ENCODE measurements at places on chromosomes 5 and 9. TPM values are rescaled to one million over a fixed set of nuclear protein-coding genes. Genes with fewer than 3 reads are reported as not detected.
A peak's percentile ranks its signal among the peaks of the same experiment; 100 is the strongest.

DNA sequence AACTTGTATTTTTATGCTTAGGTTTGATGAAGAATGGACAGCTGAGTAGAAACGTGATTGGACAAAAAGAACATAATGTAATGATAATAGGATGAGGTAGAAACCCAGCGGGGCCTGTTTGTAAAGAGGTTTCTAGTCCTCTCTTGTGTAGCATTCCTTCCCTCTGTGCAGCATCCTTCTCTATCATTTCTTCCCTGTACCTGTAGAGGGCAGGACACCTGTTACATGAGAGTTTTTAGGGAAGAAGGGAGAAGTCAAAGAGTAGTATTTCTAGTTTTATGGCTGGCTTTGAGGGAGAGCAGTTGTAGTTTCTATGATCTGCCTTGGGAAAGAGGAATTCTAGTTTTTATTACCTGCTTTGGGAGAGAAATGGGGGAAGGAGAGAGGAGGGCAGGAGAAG, 162.1 kb upstream of the FST start:
- no peak overlapping the region for H3K4me3 ChIP-seq
- no peaks in the 10 kb centered on the region for H3K27me3 ChIP-seq
- H3K36me3 ChIP-seq: no peaks in the 10 kb centered on the region
- no peak for DNase-seq
- H3K27ac ChIP-seq: no peak overlapping the region

- H3K36me3 ChIP-seq: no peaks in the 10 kb centered on the region
- H3K27ac ChIP-seq: no peak overlapping the region
- H3K4me3 ChIP-seq: no peak overlapping the region
- no peak for DNase-seq
- H3K27me3 ChIP-seq: no peaks in the 10 kb centered on the region
These were observed 21.6 kb upstream of the C5orf46 start for GRCh38 chr5:147927901-147928300.

DNA sequence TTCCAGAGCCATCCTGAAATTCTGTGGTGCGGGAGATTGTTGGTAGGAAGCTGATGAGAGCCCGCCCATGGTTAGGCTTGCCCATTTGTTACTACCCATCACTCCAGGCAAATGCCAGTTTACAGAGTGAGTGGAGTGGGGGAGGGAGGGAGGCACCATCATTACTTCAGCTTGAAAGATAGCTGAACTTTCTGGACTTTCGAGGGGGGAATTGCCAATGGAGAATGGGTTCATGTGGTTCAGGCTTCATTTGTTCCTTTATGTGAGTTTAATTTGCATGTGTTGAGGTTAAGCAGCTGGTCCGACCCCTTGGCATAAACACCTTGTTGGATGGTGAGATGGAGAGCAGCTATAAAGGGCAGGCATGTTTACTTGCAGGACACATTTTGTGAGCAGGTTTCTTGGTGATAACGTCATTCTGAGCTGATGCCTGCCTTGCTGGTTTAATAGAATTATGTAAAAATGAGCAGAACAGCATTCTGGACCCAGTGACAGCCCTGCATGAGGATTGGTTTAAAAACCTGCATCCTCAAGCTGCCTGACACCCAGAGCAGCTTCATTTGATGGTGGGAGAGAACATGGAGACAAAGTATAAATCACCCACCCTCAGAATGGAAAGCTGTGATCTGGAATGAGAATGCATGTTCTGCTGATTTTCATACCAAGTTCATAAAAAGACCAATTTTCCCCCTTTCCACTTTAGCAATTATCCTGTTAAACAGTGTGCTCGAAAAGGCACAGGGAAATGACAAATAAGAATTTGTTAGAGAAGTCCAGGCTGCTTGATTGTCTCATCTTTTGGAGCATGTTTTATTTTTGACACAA, 106.3 kb downstream of the TRIO start:
- H3K27ac ChIP-seq: no peak overlapping the region
- H3K4me3 ChIP-seq: no peak overlapping the region
- H3K4me1 ChIP-seq: peaks cover 5% of the 10 kb centered on the region

DNA sequence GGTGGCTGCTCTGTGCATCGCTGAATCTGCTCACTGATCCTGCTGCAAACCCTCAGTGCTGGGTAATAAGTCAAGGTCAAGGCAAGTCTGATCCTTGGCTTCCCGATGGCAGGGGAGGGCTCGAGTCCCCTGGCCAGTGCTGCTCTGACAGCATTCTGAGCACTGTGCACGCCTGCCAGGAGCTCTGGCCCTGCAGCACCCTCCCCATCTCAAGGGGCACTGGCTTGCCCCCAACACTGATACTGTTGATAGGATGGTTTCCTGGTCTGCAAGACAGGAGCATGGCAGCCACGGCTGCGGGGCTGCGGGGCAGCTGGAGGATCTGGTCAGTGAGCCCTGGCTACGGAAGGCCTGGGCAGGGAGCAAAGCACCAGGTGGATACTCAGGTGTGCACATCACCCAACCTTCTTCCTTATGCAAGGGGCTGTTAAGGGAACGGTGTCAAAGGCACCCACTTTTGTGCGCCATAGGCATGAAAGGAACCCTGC, 71.8 kb downstream of the SECISBP2 start:
- H3K4me1 ChIP-seq: peaks cover 12% of the 10 kb centered on the region
- no peak overlapping the region for H3K27ac ChIP-seq
- no peaks in the 10 kb centered on the region for H3K36me3 ChIP-seq
- no peaks in the 10 kb centered on the region for H3K27me3 ChIP-seq

DNA sequence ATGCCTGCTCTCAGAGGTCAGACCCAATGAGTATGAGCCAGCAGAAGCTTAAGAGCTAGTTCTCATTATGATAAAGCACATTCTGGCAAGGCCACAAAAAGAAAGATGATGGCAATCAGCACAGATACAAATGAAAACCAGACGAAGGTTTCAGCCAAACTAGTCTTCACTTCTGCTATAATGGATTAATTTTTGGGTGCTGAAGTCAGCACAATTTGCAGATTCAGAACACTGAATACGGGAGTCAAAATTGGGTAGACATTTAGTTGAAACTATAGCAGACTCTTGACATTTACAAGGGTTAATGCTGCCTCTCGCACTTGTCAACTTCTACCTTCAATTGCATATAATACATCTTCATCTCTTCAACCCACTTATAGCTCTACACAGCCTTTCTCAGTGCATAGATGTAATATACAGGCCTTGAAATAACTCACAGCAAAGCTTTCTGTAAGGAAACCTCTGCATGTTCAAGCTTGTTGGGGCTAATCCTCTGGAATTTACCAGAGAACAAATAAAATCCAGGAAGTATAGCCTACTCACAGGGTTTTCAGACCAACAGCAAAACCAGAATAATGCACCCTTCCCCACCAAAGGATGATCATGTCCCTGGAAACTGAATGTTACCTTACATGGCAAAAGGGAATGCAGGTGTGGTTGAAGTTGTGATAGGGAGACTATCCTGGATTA, 77.1 kb downstream of the BAAT start:
- DNase-seq: no peak
- H3K27ac ChIP-seq: no peak overlapping the region
- no peaks in the 10 kb centered on the region for H3K36me3 ChIP-seq
- no peaks in the 10 kb centered on the region for H3K27me3 ChIP-seq
- H3K4me1 ChIP-seq: no peaks in the 10 kb centered on the region

DNA sequence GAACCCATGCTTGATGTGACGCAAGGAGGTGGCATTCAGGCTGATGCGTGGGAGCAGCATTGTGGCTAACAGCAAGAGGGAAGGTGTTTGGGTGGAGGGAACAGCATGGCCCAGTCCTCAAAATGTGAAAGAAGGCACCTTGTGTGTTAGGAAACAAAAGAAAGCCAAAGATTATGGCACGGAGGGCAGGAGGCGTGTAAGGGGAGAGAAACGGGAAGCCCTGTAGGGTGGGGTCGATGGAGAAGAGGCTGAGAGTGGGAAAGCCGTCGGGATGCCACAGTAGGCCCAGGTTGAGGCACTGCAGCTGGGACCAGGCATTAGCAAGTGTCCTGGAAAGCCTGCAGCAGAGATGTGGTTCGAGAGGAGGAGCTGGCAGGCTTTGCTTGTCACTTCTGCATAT, 241.1 kb downstream of the GADD45G start:
- no peak for DNase-seq
- H3K4me3 ChIP-seq: no peak overlapping the region
- no peaks in the 10 kb centered on the region for H3K36me3 ChIP-seq
- no peak overlapping the region for H3K27ac ChIP-seq
- no peaks in the 10 kb centered on the region for H3K4me1 ChIP-seq

DNA sequence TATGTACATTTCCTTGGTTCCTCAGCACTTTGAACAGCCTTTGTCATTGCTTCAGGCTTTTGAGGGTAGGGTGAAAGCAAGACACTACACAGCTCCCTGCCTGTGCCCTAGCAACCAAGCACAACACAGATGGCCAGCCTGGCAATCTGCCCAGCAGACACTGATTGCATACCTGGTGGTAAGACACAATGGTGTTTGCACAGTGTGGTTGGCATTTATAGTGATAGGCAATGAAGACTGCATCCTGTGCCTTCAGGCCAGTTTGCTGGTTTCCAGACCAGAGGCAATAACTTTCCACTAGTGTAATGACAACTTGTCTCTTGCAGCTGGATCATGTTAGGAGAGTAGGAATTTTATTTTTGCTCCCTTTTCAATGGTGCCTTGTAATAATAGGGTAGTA, 144.5 kb upstream of the TNC start:
- no peak for DNase-seq
- H3K36me3 ChIP-seq: no peaks in the 10 kb centered on the region
- H3K4me1 ChIP-seq: no peaks in the 10 kb centered on the region
- H3K27ac ChIP-seq: no peak overlapping the region

DNA sequence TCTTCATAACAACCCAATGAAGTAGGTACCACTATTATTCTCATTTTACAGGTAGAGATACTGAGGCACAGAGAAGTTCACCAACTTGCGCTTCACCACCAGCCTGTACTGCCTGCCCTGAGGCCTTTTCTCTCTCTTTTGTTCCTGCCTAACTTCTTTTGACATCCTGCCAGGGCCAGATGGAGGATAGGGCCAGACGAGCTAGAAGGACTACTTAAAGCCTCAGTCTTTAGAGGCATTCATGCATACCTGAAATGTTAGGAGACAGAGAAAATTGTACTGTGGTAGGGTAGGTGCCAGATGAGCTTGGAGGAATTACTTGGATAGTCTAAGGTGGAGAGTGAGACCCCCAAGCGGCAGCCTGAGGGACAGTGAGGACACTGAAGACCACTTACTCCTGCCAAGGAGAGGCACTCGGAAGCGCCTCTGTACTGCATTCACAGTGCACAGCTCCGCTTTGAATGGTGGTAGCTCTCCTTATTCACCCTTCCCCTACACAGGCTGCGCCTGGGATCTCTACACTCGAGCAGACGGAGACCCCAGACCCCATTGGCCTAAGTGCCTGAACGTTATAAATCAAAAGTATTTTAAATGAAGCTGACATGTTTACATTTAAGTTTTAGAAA, 6.2 kb upstream of the ORM1 start:
- H3K36me3 ChIP-seq: no peaks in the 10 kb centered on the region
- H3K27ac ChIP-seq: no peak overlapping the region
- no peak overlapping the region for H3K4me3 ChIP-seq

GRCh38 chr9:97938081-97938644, at the start of gene HEMGN:
HEMGN (minus strand) TSS chr9:97938172; CDS start chr9:97938136, 36 bp downstream.
- H3K27ac ChIP-seq: no peak within 1 kb of the TSS
- H3K36me3 ChIP-seq: no peaks in the 10 kb centered on the region
- H3K4me3 ChIP-seq: no peak within 1 kb of the TSS
- H3K4me1 ChIP-seq: no peaks in the 10 kb centered on the region
- H3K27me3 ChIP-seq: no peaks in the 10 kb centered on the region

- peak; percentile 54 for DNase-seq
- no peak overlapping the region for H3K4me3 ChIP-seq
- H3K4me1 ChIP-seq: peaks cover 20% of the 10 kb centered on the region
- no peaks in the 10 kb centered on the region for H3K27me3 ChIP-seq
These were observed 29.7 kb upstream of the FCN1 start for GRCh38 chr9:134947265-134947955.

- no peaks in the 10 kb centered on the region for H3K27me3 ChIP-seq
- H3K4me1 ChIP-seq: no peaks in the 10 kb centered on the region
- no peak overlapping the region for H3K27ac ChIP-seq
- H3K4me3 ChIP-seq: no peak overlapping the region
These were observed 946.3 kb upstream of the COX7C start for GRCh38 chr5:85671223-85671970.

GRCh38 chr9:135757356-135757755, 55.4 kb downstream of the KCNT1 start:
- H3K27ac ChIP-seq: no peak overlapping the region
- H3K4me1 ChIP-seq: no peaks in the 10 kb centered on the region
- H3K27me3 ChIP-seq: no peaks in the 10 kb centered on the region
- H3K4me3 ChIP-seq: no peak overlapping the region

DNA sequence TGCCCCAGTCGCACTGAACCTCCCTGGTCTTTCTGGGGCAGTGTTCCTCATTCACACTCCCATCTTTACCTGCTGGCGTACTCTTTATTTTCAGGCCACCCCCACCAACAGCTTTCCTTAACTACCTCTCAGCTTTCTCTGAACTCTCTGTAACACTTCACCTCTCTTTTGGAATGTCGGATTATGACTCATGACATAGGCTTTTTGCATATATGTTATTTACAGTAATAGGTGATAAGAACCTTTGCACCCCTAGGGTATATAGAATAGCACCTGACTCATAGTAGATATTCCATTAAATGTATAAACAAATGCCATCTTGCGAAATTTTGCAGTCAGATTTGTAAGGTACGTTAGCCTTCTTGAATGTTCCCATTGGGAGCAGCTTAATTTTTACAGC, 52.9 kb upstream of the MIER3 start:
- H3K27me3 ChIP-seq: no peaks in the 10 kb centered on the region
- DNase-seq: no peak
- H3K4me3 ChIP-seq: no peak overlapping the region
- H3K27ac ChIP-seq: no peak overlapping the region

GRCh38 chr5:95533761-95534160, 21.0 kb downstream of the SKIC3 start:
- no peak for DNase-seq
- no peaks in the 10 kb centered on the region for H3K4me1 ChIP-seq
- H3K36me3 ChIP-seq: no peaks in the 10 kb centered on the region
- no peak overlapping the region for H3K4me3 ChIP-seq
- H3K27me3 ChIP-seq: no peaks in the 10 kb centered on the region

DNA sequence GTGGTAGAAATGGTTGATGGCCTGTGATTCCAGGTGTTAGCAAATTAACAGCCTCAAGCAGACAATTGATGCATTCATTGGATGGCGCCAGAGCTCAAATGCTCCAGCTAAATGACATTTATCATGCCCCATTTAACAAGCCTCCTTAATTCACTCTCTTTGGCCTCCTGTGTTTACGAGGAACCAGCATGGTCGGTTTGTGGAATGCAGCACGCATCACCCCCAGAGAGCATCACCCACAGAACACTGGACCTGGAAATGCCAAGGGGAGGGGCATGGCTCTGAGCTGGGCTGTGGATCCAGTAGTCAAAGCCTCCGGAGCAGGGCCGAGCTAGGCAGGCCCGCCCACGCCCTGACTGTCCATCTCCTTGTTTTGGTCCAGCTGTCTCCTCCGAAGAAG, 434.0 kb downstream of the GADD45G start:
- DNase-seq: no peak
- H3K27ac ChIP-seq: no peak overlapping the region
- H3K27me3 ChIP-seq: no peaks in the 10 kb centered on the region
- no peaks in the 10 kb centered on the region for H3K4me1 ChIP-seq
- H3K36me3 ChIP-seq: no peaks in the 10 kb centered on the region

GRCh38 chr5:375336-375920, 53.9 kb downstream of the AHRR start:
- H3K36me3 ChIP-seq: no peaks in the 10 kb centered on the region
- H3K27me3 ChIP-seq: no peaks in the 10 kb centered on the region
- peaks cover 12% of the 10 kb centered on the region for H3K4me1 ChIP-seq
- no peak for DNase-seq

The CDX1 gene
- polyA plus RNA-seq: 0.44 TPM

The ERAP2 gene
- 1.3 TPM for polyA plus RNA-seq

The PCDHGC5 gene
- polyA plus RNA-seq: 0.19 TPM

The SPATA31A3 gene
- not detected for polyA plus RNA-seq

The ACOT12 gene
- polyA plus RNA-seq: not detected

The PAEP gene
- 0.57 TPM for polyA plus RNA-seq

The PCDHAC2 gene
- polyA plus RNA-seq: 0.06 TPM

The SH3RF2 gene
- polyA plus RNA-seq: 0.52 TPM

The C9orf85 gene
- 18.2 TPM for polyA plus RNA-seq

Data from ovary (tissue), 10 donors.